ENCODE measurements at places on chromosomes 12 and 14. TPM values are rescaled to one million over a fixed set of nuclear protein-coding genes. Genes with fewer than 3 reads are reported as not detected.

The RERG gene
- total RNA-seq: not detected

The HSPA2 gene
- total RNA-seq: 7.1 TPM

The RNASE2 gene
- not detected for total RNA-seq

The TAS2R30 gene
- total RNA-seq: 1.7 TPM

The DAO gene
- total RNA-seq: not detected

The RNASE7 gene
- not detected for total RNA-seq

The KRT78 gene
- total RNA-seq: not detected

The PKP2 gene
- total RNA-seq: not detected

The IL22 gene
- total RNA-seq: 4.7 TPM

The CISTR gene
- not detected for total RNA-seq

The HSPB8 gene
- total RNA-seq: not detected
